NCI-H1105 (cell line): ENCODE measurements at places on chromosomes 6 and 20.

DNA sequence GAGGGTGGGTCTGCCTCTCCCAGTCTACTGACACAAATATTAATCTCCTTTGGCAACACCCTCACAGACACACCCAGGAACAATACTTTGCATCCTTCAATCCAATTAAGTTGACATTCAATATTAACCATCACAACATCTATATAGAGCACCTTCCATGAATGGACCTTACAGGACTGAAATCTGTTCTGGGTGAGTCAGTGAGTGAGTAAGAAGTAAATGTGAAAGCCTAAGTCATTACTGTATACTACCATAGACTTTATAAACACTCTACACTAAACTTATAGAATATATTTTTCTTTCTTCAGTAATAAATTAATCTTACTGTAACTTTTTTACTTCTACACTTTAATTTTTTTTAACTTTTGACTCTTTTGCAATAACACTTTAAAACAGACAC, 993.8 kb upstream of the MAP3K7 start:
- DNase-seq: no peak

DNA sequence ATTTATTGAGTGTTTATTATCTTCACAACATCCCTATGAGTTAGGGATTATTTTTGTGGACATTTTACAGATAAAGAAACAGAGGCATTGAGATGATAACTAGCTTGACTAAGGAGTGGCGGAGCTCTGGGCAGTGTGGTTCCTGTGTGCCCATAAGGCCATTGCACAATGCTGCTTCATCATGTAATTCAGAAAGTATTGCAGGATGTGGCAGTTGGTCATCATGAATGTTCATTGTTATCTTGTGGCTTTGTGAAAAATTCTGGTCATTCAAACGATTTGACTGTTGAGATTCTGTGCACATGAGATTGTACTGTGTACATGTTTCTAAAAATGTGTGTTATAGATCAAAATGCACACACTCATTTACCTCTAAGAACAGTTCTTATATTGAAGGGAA, 150.8 kb downstream of the ESR1 start:
- DNase-seq: no peak

- no peak for DNase-seq
Observed at GRCh38 chr20:44394452-44394701, 38.9 kb downstream of the HNF4A start.

DNA sequence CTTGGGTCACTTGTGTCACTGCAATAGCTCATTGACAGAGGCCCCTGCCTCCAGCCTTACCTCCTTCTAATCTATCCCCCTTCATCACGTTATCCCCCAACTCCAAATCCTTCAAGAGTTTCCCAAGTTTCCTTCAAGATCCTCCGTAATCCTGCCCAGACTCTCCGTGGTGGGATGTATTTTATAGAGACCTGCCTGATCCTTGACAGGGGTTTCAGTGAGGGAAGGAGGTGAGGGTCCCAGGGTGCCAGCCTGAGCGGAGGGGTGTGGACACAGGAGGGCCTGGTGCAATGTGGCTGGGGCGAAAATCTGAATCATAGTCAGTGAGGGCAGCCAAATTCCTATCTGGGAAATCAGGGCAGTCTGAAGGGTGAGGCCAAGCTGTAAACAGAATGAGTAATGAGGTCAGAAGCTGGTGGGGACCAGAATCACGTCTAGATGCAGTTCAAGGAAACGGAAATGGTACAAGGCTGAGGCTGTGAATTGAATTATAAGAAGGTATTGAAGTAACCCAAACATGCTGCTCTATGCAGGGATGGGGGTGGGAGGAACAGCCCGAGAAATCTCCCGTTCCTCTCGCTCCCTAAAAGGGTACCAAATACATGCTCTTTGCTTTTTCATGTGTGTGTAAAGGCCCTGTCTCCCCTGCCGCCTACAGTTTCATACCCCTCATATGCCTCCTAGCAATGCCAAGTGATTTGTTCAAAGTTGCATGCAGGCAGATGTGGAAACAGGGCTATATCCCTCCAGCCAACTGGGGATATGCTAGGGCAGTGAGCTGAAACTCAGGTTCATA, 35.4 kb upstream of the PIM1 start:
- DNase-seq: no peak

- DNase-seq: no peak
Observed at GRCh38 chr20:50898475-50898874, 32.8 kb downstream of the ADNP start.

- DNase-seq: no peak
Observed at GRCh38 chr6:169343886-169344749, 90.5 kb upstream of the THBS2 start.

- no peak for DNase-seq
Observed at GRCh38 chr20:9838035-9838377, 870 bp downstream of the PAK5 start.

- DNase-seq: no peak
Observed at GRCh38 chr6:122220254-122220653, 179.2 kb upstream of the HSF2 start.

DNA sequence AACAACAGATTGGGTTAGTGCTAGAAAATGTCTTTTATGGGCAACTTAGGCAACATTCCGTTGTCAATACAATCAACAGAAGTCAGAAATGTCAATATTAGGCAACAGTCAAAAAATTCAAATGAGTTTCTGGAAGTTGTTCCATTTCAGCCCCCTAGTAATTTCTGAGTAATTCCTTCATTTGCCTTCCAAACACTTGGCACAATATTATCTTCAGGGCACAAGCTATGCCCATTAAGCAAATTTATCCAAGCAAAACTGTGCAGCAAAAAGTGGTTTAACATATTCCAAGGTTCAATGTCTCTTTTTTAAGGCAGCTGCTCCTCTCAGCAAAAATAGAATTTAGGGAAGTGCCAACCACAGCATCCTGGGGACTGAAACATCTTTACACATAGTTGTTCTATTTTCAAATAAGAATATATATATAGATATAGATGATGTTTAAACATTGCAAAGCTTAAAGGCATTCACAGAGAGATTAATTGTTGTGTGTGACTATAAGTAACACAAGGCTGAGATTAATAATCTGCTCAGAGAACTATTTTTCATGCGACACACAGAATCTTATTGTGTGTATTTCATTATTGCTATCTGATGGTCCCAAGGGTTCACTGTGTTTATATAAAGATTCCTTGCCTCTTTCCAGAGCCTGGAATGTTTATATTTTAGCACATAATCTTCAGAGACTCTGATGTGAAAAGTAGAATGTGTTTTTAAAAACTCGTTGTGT, 75.2 kb upstream of the ADTRP start:
- no peak for DNase-seq

DNA sequence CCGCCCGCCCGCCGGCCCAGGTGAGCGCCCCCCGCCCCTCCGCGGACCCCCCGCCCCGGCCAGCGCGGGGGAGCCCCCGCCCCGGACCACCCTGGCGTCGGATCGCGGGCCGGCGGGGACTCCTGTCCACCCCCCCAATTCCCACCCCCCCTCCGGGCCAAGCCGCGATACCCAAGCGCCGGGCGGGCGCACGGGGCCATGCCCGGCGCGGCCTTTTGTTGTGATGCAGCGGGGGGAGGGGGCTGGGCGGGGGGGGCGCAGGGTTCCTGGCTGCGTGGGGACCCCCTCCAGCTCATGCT, 245 bp downstream of the SRC start:
- no peak for DNase-seq

GRCh38 chr6:105113422-105113821, 66.4 kb downstream of the POPDC3 start:
- DNase-seq: no peak

DNA sequence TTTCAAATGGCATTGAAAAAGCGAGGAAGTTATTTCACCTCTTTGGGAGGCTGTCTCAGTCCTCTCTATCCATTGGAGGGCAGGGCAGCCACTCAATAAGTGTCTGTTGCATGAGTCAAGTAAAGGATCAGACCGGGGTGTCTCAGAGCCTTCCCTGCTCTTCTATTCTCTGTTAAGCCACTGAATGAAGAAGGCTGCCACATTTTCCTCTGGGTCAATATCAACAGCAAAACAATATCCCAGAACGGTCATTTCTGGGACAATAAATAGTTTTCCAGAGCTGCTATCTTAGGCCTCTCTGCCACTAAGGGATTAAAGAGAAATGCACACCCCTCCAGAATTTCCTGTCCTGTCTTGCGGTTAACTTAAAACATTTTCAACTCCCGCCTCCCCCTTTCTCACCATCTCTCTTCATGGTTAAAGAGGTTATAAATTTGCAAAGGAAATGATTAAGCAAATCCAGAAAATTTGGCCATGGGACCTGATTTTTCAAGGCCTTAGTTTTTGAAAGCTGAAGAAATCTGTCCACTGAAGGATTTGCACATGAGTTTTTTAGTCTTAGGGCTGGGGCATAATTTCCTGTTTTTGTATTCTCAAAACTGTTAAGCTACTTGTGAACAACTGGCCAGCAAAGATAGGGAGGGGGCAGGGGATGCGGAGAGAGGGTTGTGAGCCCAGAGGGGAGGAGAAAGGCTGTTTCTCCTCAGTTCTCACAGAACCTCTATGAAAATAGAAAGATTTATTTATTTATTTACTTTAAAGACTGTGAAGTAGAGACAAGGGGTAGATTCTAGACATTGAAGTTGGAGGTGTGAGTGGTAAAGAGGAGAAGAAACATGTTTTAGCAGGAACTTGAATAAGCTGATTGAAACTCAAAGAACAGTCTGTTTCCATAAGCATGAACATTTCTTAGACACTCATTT, 135.7 kb downstream of the BCAS1 start:
- no peak for DNase-seq

DNA sequence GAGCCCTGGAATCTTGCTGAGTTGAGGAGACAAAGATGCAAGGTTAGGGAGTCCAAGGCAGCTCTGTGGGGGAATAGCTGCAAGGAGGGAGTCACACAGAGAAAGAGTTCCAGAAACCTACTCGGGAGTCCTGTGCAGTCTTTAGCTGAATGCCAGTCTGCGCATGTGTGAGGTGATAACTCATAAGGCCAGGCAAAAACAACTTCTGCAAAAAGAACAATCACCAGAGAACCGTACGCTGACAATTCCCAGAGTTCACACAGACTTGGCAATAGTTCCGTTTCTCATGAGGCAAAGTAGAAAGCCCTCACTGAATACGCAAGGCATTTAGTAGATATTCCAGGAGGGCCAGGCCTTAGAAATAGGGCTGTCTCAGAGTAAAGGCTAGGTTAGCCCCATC, 135.2 kb upstream of the TAB2 start:
- DNase-seq: no peak

DNA sequence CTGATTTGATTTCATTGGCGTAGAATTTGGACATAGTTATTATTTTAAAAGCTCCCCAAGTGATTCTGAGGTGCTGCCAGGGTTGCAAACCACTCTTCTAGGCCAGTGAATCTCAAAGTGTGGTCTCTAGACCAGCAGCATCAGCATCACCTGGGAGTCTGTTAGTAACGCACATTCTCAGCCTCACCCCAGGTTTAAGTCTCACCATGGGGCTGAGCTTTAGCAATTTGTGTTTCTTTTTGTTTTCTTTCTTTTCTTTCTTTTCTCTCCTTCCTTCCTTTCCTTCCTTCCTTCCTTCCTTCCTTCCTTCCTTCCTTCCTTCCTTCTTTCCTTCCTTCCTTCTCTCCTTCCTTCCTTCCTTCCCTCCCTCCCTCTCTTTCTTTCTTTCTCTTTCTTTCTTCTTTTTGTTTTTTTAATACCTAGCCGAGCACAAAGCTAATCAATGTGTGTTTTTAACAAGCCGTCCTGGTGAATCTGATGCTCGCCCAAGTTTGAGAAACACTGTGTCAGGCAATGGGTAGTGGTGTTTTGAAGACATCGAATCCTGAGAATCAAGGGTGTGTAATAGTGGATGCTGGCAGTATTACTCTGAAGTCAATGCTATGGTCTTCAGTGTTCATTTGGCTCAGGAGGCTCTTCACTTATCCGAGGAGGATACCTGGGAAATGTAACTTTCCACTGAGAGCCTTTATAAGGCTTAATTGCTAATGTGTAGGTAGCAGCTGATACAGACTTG, 104.9 kb downstream of the SLX4IP start:
- no peak for DNase-seq

DNA sequence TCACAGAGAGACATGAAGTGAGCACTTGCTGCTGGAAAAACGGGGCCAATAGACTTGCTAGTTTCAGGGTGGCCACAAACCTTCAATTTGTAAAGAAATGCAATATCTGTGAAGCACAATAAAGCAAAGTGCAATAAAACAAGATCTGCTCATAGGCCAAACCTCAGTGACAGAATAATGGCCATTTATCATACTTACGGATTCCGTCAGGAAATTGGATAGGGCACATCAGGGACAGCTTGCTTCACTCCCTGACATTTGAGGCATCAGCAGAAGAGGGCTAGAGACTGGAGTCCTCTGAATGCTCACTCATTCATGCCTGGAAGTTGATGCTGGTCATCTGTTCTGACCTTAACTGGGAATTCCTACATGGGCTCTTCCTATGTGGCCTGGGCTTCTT, 165.5 kb upstream of the OPRM1 start:
- no peak for DNase-seq

GRCh38 chr6:57029213-57029612, 17.3 kb upstream of the KIAA1586 start:
- DNase-seq: no peak

- no peak for DNase-seq
Observed at GRCh38 chr6:109678240-109678639, 12.8 kb downstream of the AK9 start.

DNA sequence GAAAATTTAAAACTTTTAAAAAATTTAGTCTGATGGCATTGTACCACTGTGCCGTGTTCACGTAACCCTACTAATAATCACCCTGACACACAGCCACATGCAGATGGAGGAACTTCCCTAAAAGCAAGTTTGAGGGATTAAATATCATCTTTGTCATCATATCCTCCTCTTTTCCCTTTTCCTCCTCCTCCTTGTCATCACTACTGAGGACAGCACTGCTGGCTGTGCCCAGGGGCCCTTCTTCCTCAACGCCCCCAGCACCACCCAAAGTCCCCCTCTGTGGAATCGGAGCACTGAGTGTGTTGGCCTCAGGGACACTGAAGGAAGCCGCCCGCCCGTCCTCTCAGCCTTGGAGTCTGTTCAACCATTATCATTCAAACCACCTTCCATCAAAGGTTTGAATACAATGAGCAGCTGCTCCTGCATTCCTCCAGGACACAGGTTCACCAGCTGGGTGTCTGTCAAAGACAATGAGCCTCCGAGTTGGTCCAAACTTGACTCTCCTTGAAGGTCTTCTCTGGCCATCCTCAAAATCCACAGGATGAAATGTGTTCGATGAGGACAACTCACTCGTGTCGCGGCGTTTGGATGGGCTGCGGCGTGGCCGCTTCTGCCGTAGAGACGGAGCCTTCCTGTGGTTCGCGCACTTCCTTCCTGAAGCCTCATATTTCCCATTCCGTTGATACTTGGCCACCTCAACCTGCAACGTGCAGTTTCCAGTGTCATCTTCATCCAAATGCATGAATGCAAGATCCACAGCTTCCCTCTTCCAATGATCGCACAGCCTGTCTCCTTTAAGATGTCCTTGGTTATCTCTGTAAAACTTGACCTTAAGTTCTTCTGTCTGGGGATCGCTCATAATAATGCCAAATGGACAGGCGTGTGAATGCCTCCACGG, 23.3 kb downstream of the NQO2 start:
- no peak for DNase-seq

DNA sequence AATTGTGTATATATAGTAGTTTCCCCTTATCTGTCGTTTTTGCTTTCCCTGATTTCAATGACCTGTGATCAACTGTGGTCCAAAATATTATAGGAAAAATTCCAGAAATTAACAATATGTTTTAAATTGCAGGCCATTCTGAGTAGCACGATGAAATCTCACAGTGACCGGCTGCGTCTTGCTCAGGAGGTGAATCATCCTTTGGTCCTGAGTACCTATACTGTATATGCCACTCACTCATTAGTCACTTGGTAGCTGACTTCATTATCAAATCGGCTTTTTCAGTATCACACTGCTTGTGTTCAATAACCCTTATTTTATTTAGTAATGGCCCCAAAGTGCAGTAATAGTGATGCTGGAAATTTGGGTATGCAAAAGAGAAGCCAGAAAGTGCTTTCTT, 728.3 kb upstream of the EYS start:
- DNase-seq: no peak
